ENCODE measurements at places on chromosomes 16 and 17. TPM values are rescaled to one million over a fixed set of nuclear protein-coding genes. Genes with fewer than 3 reads are reported as not detected.

Gene LRRC75A
- 3.3 TPM for total RNA-seq

Gene AIPL1
- 0.28 TPM for total RNA-seq

Gene GGA3
- total RNA-seq, result 30.8 TPM

Gene SALL1
- total RNA-seq, result 33.4 TPM

GRCh38 chr17:62802561-62803205, 5.4 kb downstream of the MARCHF10 start:
- DNase-seq, result no peak

- no peak for DNase-seq
Observed at GRCh38 chr17:64084940-64085649, 44.8 kb downstream of the ERN1 start.

DNA sequence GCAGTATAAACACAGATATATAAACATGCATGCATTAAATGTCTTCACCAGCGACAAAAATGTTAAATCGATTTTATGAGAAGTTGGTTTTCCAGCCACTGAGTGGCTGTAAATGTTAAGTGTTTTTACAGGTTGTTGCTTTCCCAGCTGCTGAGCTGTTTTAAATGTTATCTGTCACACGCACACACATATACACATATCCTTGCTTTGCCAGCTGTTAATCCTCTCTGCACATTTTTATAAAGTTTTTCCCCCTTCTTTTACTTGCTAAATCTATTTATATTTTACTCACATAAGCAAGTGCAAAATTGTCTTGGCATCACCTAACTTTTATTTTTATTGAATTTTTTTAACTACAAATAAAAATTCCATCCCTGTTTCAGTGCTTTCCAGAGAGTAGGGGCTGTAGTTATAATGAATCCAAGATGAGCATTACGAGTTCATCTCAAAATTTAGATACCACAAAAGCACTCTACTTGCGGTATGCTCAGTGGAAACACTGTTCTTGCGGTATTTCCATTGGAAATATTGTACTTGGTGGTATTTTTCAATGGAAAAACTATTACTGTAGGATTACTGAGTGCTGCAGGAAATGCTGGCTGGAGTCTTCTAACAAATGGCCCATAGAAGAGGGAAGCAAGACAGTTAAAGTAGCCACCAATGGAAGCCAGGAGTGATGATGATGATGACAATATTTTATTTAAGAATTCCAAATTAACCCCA, 124.9 kb upstream of the KCNJ16 start:
- no peak for DNase-seq

GRCh38 chr16:73037845-73038570, 9.9 kb downstream of the ZFHX3 start:
- no peak for DNase-seq

GRCh38 chr17:79174905-79175856, 100.6 kb downstream of the ENGASE start:
- DNase-seq, result no peak

- DNase-seq, result no peak
Observed at GRCh38 chr17:55580596-55581133, 69.4 kb upstream of the SMIM36 start.

GRCh38 chr17:27807567-27808470, 7.5 kb upstream of the NOS2 start:
- DNase-seq, result no peak

DNA sequence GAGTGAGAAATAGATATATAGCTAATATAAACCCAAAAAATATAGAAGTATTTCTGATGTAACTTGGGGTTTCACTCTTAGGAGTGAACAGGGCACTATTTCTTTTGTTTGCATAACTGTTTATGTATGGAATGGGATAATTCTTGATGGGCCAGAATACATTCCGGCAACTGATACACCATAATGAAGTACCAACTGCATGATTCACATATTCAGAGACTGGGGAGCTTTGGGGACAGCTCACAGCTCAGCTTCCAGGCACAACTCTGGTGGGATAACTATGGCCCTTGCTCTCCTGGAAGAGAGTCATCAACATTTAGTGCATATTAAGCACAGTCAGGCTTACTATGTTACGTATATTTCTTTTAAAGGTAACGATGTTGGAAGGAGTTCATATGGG, 42.1 kb upstream of the ADCY7 start:
- no peak for DNase-seq

- no peak for DNase-seq
Observed at GRCh38 chr17:42509841-42510240, 26.2 kb upstream of the NAGLU start.

- DNase-seq, result no peak
Observed at GRCh38 chr17:41054025-41054424, 1.0 kb downstream of the KRTAP2-2 start.

DNA sequence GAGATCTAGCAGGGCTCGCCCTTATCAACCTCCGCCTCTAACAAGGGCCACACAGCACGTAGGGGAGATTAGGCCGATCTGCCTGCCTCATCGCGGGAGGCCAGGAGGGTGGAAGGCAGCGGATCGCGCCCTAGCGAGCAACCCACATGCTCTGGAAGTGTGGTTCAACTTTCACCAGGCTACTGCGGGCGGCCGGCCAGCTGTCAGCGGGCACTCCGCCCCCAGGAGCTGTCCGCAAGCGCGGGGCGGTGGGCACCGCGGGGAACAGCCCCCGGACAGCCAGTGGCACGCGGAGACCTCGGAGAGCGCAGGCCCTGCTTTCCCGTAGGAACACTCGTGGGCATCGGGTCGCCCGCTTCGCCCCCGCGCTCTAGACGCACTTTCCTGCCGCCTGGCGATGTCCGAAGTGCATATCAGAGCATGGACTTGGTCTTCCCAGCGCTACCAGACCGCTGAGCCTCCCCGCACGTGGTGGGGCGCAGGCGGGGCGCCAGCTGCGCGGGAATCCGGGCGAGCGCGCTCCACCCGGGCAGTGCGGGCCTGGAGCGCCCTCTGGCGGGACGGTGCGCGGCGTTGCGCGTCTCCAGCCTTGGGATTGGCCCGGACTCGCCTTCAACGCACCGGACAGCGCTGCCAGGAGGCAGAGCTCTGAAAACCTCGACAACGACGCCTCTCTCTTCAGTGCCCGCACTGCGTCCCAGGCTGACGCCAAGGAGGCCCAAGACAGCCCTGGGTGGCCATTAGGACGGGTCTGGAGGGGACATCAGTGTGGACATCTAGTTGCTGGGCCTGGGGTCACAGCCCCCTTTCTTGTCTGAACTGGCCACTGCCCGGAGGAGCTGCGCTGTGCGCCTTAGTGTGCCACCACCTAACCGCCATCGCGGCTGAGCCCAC, 3.6 kb upstream of the ZNHIT3 start:
- peak; percentile 98 for DNase-seq

- DNase-seq, result no peak
Observed at GRCh38 chr17:47676510-47677165, 17.3 kb upstream of the TBKBP1 start.

Measured in H7 (cell line).